ENCODE measurements at places on chromosomes 4 and X.

DNA sequence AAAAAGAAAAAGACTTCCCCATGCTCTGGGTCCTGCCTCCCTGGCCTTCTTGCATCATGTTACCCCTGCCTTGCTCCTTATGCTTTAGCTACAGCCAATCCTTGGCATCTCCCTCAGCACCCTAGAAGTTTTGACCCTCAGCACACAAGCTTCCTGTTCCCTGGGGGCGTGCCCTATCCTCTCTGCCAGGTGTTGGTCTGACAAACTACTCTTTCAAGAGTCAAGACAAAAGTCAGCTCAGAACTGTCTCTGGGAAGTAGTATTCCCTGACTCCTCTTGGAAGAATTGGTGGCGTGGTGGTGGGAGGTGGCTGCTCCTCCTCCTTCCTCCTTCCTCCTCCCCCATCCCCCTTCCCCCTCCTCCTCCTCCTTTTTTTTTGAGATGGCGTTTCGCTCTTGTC, 41.0 kb downstream of the PRPS1 start:
- DNase-seq: no peak

DNA sequence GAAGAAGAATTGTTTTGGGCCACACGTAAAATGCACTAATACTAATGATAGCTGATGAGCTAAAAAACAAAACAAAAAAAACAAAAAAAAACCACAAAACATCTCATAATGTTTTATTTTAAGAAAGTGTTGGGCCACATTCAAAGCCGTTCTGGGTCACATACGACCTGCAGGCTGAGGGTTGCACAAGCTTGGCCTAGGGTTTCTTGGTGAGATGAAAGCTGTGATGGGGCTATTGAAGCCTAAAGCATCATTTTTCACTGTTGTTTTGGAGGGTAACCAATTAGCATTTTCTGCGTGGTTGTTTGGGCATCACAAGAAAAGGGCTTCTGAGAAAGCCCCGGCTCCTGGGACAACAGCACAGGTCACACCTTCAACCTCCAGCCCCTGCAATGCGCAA, 42.5 kb upstream of the ZNF157 start:
- no peak for DNase-seq

GRCh38 chr4:21884615-21885014, 64.0 kb downstream of the KCNIP4 start:
- no peak for DNase-seq

DNA sequence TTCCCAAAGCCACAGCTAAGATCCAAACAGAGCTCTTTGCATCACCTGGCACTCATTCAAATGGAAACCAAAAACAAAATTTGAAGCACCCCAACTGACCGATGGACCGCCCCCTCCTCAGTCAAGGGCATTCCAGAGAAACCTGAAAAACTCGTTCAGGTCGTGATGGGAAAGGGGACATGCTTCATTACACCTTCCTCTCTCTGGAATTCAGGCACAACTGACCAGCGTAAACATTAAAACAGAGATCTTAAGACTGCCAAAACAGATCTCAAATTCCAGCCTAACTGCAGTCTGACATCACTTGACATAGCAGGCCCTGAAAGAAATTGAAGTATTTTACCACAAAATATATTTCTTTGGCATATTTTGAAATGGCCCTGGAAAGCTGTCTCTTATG, 28.5 kb downstream of the PTTG2 start:
- no peak for DNase-seq

DNA sequence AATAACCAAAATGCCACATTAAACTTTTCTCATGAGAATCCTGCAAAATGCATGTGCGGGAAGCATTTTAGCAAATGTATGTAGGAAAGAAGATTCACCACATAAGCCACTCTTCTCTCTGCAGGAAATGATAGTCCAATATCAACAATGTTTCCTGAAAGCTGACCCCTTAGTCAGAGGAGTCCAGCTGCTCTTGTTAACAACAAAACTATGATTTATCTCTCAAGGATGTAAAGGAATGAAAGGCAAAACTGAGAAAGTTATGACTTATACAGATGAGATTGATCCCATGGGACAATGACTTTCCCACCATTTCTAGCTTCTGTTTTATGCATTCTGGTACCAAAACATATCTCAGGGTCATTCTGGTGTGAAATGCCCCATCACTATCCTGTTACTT, 125.0 kb upstream of the EDNRA start:
- no peak for DNase-seq

- DNase-seq: no peak
Measured at GRCh38 chr4:72951628-72952027, 117.9 kb downstream of the COX18 start.

DNA sequence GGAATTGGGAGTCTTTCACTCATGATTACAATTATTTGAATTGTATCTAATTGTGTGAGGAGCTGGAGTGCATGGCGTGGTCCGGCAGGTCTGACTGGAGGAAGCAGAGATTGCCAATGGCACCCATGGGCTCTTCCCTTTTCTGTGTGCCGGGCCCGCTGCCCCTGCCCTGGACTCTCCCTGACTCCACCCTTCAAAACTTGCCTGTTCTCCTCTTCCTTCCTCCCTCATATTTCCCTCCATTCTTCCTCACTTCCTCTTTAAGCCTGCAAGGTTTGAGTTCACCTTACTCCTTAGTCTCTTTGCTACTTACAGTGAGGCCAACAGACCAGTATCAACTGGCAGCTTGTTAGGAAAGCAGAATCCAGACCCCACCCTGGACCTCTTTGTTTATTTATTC, 6.5 kb upstream of the STBD1 start:
- DNase-seq: no peak
